Muscle of leg (tissue), 16 donors: ENCODE measurements at places on chromosomes 13 and 19. TPM values are rescaled to one million over a fixed set of nuclear protein-coding genes. Genes with fewer than 3 reads are reported as not detected.

- DNase-seq = peak; percentile 36
Measured at GRCh38 chr13:72983085-72983768, 75.6 kb upstream of the KLF5 start.

The CLEC4G gene
- 0.13 TPM for total RNA-seq

The AP1M2 gene
- total RNA-seq = 0.27 TPM

The ATP4A gene
- not detected for total RNA-seq

GRCh38 chr13:78382491-78382890, 220.9 kb downstream of the POU4F1 start:
- peak; percentile 56 for DNase-seq

The CD177 gene
- total RNA-seq = 0.09 TPM
